Activated CD4-positive, CD25-positive, alpha-beta regulatory T cell treated with anti-CD3 and anti-CD28 coated beads, Interleukin-2, amount 50 U/mL, for 72 hours (primary cell): ENCODE measurements at places on chromosomes 6 and 20.

DNA sequence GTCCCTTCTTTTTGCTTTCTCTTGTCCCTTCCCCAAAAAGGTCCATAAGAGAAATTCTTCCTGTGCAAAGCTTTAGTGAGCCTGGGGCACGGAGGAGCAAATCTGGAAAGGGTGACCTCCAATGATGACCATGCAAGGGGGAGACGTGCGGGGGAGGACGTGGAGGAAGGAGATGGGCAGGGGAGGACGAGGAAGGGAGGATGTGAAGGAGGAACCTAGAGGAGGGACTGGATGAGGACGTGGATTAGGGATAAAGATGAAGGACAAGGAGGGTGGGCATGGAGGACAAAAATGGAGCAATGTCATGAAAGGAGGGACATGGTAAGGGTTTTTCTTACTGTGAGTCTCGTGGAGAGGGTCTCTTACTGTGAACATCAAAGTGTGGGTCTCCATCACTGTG, 139.5 kb downstream of the ERMARD start:
- no peak for DNase-seq

GRCh38 chr6:40983752-40984151, 55.3 kb downstream of the UNC5CL start:
- DNase-seq = no peak

- DNase-seq = no peak
Measured at GRCh38 chr6:108714101-108714765, 134.0 kb upstream of the ARMC2 start.

- no peak for DNase-seq
Measured at GRCh38 chr6:15456422-15456821, 206.4 kb downstream of the DTNBP1 start.

- no peak for DNase-seq
Measured at GRCh38 chr6:12384357-12384912, 94.3 kb downstream of the EDN1 start.

GRCh38 chr6:39411465-39411864, 89.0 kb upstream of the KCNK16 start:
- DNase-seq = no peak

GRCh38 chr6:62570372-62570771, 284.3 kb upstream of the KHDRBS2 start:
- DNase-seq = no peak

DNA sequence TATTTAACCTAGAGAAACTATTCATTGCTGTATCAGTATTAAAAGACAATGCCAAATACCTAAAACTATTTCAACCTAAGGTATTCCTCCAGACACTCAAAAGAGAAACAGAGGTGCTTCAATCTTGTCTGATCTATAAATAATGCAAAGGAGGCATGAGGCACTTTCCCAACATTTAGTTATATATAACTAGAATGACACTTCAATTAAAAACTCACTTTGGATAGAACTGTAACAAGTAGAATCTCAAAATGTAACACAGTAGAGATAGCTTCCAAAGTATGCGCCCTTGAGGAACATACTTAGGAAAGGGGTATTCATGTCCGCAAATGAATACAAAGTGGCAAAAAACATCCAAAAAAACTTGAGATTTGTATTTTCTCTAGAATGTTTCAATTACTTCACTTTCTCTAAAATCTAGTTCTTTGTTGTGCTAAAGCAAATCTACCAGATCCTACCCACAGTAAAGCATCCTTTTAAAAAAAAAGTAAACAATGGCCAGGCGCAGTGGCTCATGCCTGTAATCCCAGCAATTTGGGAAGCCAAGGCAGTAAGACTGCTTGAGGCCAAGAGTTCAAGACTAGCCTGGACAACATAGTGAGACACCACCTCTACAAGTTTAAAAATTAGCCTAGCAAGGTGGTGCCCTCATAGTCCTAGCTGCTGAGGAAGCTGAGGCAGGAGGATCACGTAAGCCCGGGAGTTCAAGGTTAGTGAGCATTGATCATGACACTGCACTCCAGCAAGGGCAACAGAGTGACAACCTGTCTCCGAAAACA, 10.3 kb downstream of the SYNCRIP start:
- no peak for DNase-seq

- no peak for DNase-seq
Measured at GRCh38 chr6:97081010-97081590, 156.6 kb downstream of the KLHL32 start.

- peak; percentile 36 for DNase-seq
Measured at GRCh38 chr6:167825332-167826229, 1.1 kb upstream of the AFDN start.

GRCh38 chr20:22977047-22977785, 57.9 kb upstream of the SSTR4 start:
- DNase-seq = no peak

GRCh38 chr20:36018208-36018988, 50.0 kb downstream of the CNBD2 start:
- DNase-seq = no peak

- DNase-seq = no peak
Measured at GRCh38 chr6:99645986-99646385, 39.4 kb downstream of the PRDM13 start.

DNA sequence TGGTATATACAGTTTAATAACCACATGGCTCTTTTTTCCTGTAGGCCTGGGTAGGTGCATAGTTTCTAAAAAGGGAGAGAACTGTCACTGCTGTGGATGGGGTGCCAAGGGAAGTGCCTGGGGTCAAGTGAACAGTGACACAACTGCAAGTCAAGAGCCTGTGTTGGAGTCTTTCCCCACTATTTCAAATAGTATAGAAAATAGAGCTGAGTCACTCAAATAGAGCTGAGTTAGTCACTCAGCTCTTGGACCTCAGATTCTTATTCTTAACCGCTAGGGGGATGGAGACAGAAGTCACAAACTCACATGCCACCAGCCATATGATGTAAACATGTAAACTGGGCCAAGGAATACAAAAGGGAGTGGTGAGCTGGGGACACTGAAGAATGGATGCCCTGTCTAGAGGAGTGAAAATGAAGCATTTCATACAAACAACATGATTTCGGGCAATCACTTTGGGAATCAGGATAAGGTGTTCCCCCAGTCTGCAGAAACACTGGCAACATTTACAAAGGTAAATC, 2.1 kb downstream of the NQO2 start:
- no peak for DNase-seq

DNA sequence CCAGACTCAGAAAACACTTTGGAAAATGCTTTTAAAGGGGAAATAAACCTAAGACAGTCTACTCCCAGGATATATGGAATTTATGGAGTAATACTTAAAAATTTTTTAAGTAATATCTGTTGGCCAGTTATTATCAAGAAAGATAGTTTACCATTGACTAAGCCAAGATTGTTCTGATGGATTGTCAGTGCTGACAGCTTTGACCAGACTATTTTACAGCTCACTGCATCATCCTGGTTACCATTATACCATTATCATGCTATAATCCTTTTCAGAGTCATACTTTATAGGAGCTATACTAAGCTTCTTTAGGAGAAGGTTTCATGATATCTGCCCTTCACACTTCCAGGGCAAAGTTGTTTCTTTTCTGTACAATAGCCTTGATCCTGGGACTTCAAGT, 16.5 kb downstream of the GTF2H5 start:
- no peak for DNase-seq

DNA sequence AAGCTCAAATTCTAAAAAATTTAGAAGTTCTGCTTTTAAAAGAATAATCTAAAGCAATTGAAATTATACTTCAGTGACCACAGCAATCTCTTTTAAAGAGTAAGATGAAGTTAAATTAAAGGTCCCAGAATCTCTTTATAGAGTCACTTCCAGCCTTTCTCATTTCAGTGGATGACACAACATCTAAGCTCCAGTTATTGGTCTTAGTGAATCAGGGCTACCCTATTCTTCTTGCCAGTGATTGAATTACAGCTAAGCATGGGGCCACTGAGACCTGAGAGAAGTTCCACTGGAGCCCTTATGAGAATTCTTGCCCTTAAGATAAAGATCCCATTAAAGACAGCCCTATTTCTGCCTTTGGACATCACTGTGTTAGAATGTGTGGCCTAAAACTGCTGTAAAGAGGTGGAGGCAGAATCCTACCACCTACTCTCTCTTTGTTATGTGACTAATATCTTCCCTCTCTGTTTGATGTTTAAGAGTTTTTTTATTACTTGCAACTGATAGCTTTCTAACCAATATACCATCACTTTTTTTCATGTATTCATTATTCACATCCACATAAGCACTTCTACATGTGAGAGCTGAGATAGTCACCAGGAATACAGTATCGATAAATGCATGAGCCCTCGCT, 128.6 kb downstream of the UNC5CL start:
- no peak for DNase-seq

- peak; percentile 71 for DNase-seq
Measured at GRCh38 chr6:73732845-73733675, 37.1 kb downstream of the CD109 start.

GRCh38 chr6:166559211-166559610, 27.3 kb downstream of the RAMACL start:
- DNase-seq = no peak

GRCh38 chr6:153976921-153977693, 61.9 kb upstream of the OPRM1 start:
- no peak for DNase-seq

- no peak for DNase-seq
Measured at GRCh38 chr20:48839154-48839917, 11.5 kb upstream of the PREX1 start.

DNA sequence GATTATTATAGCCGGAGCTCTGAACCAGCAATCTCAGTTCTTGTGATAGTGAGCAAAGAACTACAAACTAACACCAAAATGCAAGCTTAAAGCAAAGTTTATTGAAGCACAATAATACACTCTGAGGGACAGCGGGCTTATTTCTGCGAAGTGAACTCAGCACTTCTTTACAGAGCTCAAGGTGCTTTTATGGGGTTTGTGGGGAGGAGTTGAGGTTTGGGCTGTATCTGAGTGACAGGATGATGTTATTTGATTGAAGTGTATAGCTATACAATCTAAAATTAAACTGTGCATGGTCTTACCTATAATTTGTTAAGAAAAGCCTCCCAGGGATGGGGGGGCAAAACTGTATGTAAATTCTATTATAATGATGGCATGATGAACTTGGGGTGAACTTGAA, 1.0 kb upstream of the HFE start:
- no peak for DNase-seq

GRCh38 chr20:3781153-3781910, at the start of gene SPEF1:
Gene SPEF1, minus strand, starts transcription at chr20:3781448. Its CDS starts 161 bp downstream, at chr20:3781287.
- DNase-seq = no peak

GRCh38 chr20:4100679-4101078, 85.3 kb upstream of the RNF24 start:
- DNase-seq = no peak

GRCh38 chr6:155142168-155143028, 121.4 kb upstream of the CLDN20 start:
- no peak for DNase-seq

GRCh38 chr6:84953111-84953755, 188.8 kb upstream of the TBX18 start:
- no peak for DNase-seq

DNA sequence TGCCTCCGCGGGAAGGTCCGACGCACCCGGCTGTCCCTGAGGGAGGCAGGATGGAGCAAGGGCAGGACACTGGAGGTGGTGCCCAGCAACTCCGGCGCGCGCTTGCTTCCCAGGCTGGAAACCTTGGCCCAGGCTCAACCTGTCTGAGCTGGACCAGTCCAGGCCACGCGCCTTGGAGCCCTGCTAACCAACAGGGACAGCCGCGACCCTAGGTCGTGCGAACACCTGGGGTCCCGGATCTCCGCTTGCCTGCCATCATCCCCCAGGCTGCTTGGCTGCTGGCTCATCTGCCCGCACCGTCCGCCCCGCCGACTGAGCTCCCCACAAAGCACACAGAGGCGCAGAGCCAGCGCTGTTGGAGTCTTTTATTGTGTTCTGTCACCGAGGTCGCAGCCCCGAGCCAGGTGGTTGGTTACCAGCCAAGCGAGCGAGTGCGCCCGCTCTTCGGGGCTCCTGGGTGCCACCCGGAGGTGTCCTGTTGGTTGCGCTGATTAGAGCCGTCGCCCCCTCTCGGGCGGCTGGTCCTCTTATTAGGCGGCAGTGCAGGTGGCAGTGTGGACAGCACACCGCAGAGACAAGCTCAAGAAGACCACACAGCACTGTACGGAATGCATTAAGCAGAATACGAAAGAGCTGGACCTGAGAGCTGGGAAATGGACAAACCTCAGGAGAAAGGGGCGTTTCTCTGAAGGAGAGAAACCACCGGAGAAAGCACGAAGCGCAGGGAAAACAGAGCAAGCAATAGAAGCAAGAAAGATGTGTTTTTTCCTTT, 3.8 kb downstream of the COL12A1 start:
- no peak for DNase-seq

- no peak for DNase-seq
Measured at GRCh38 chr6:1895721-1896120, 286.0 kb downstream of the FOXC1 start.

- no peak for DNase-seq
Measured at GRCh38 chr6:169669889-169670288, 31.9 kb downstream of the WDR27 start.

- no peak for DNase-seq
Measured at GRCh38 chr6:133983099-133983939, 30.3 kb downstream of the TBPL1 start.

- DNase-seq = no peak
Measured at GRCh38 chr6:160831739-160832138, 129.7 kb downstream of the PLG start.

DNA sequence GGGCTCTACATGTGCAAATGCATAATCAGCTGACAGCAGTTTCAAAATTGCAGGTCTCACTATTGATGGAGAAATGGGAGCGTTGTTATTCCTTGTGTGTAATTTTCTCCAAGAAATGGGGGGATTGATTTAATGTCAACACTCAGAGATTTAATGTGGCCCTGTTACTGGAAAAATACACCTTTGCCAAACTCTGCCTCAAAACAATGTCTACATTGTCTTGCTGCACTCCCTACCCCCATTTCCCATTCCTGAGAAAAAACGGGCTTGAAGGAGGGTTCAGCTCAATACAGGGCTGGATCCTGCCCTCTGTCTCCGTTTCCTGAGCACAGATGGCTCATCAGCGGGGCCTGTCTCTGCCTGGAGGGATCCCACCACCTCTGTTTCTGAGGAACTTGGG, 18.4 kb downstream of the EDN3 start:
- no peak for DNase-seq

- DNase-seq = no peak
Measured at GRCh38 chr20:50009521-50010454, 27.0 kb downstream of the SNAI1 start.

DNA sequence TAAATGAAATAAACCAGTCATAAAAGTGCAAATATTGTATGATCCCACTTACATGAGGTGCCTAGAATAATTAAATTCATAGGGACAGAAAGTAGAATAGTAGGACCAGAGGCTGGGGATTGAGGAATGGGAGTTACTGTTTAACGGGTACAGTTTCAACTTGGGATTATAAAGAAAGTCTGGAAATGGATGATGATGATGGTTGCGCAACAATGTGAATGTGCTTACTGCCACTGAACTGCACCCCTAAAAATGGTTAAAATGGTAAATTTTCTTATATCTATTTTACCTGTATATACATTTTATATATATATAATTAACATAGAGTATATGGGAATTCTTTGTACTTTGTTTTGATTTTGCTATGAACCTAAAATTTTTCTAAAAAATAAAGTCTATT, 53.3 kb upstream of the L3MBTL3 start:
- DNase-seq = no peak
